ENCODE measurements at places on chromosomes 5 and 9.
A peak's percentile ranks its signal among the peaks of the same experiment; 100 is the strongest.

- DNase-seq, result peak; percentile 90
Observed at GRCh38 chr9:4235871-4236804, 63.7 kb downstream of the GLIS3 start.

DNA sequence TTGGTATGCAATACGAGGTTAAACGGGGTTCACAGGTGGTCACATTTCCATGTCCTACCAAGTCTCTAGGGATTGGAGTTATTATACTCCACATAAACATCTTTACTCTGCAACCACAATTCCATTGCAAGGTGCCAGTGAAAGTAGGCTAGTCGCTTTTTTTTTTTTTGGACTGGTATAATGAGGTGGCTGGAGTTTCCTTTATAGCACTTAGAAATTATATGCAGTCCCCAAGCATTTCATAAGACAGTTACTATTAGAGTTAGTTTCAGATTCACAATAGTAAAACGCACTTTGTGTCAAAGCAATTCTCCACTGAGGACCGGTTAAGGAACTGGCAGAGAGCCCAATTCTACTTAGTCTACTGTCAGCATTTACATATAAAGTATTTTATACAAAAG lies 1.4 kb downstream of the MEF2C start:
- DNase-seq, result peak; percentile 41

GRCh38 chr5:81417052-81417451 lies 23.1 kb upstream of the ACOT12 start:
- DNase-seq, result peak; percentile 41

- no peak for DNase-seq
Observed at GRCh38 chr9:137439158-137439714, 1.9 kb downstream of the ENTPD8 start.

DNA sequence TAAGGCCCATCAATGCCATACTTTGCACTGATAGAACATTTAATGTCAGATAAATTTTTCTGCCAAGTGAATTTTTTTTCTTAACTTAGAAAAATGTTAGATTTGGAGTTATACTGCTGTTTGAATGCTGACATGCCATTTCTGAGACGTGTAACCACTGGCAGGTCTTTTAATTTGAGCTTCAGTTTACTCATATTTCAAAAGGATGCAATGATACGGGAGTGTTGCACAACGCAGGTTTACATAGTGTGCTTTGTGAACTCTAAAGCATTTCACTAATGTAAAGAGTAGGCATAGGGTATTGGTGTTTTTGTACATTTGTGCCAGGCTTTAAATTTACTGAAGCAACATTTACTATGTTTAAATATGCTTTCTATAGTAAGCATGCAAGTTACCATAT lies 4.2 kb downstream of the ZBTB43 start:
- DNase-seq, result no peak

GRCh38 chr9:94870793-94871558 lies 144.5 kb downstream of the AOPEP start:
- peak; percentile 37 for DNase-seq

GRCh38 chr5:143312822-143313221 lies 90.7 kb downstream of the NR3C1 start:
- no peak for DNase-seq

DNA sequence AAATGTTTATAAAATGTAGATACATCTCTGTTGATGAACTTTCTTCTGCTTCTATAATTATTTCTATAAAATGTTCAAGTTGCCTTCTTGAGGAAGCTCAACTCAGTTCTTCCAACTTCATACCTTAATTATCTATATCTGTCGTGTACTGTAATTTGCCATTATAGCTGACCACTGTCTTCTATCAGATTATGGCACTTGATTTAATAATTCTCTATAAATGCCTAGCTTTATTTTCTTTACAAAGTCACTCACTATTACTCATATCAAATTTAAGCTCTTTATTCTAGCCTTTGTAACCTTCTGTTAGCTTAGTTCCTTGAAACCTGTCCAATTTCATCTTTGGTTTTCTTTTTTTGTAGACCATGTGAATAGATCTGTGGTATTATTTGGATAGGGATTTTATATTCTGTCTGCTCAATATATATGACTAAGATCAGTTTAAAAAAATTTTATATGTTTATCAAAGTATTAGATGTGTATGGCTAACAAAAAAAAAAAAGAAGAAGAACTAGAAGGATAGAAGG lies 39.5 kb downstream of the SMC5 start:
- DNase-seq, result no peak

GRCh38 chr9:16619914-16620520 lies 250.5 kb downstream of the BNC2 start:
- DNase-seq, result no peak

DNA sequence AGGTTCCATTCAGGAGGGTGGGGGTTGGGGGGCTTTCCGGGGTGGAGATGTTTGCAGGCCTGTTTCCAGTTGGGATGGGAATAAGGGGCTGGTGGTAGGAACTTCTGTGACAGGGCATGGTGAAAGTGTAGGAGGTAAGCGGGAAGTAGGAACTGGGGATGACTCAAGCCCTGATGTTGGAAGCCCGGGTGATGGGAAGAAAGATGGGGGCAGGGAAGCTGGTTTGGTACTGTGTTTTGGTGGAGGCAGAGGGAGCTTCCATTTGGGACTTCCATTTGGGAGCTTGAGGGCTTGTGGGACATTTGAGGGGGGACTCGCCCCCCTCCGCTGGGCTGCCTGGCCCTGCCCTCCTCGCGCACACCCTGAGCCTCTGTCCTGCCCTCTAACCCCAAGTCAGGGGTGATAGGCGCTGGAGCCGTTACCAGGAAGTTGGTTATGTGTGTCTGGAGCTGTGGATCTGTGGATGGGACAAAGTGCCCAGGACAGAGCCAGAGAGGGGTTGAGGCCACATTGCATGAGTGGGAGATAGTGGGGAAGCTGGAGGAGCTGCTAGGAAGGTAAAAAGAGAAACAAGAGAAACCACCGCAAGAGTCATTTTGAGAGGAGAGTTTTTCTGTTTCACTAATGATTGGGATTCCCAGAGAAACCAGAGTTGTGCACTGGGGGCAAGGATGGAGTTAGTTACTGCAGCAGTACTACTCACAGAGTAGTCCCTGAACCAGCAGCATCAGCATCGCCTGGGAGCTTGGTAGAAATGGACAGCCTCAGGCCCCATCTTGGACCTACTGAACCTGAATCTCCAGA lies 6.6 kb downstream of the RGS14 start:
- no peak for DNase-seq

DNA sequence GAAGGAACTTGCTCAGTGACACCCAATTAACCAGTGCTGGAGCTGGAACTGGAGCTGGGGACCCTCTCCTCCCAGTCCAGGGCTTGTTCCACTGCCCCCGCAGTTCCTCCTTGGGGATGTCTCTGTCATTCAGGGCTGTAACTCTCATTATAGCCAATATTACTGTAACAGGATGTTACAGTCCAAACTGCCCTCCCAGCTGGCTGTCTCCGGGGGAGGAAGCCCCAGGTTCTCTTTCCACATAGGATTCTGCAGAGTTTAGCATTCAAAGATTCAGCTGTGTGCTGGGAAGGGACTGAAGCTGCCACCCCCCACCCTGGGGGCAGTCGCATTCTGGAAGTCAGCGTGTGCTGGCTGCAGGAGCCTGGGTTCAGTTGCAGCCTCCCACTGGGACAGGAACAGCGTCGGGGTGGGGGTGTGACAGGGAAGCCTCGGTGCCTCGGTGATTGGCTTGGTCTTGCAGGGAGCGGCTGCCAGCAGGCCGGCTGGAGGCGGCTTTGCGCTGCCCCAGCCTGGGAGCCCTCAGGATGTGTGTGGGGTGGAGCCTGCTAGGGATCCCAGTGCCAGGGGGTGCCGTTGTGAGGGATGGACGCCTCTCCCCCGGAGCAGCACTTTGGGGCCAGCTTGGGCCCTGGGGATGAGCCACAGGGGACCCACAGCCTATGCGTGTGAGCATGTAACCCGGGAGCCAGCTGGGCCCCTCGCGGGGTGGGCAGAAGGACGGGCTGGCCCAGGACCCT lies 101.1 kb downstream of the RGS3 start:
- DNase-seq, result peak; percentile 86

GRCh38 chr5:73957397-73958001 lies 331.5 kb downstream of the ARHGEF28 start:
- DNase-seq, result no peak

- DNase-seq, result peak; percentile 40
Observed at GRCh38 chr5:132753135-132753987, 6.1 kb downstream of the CCNI2 start.

DNA sequence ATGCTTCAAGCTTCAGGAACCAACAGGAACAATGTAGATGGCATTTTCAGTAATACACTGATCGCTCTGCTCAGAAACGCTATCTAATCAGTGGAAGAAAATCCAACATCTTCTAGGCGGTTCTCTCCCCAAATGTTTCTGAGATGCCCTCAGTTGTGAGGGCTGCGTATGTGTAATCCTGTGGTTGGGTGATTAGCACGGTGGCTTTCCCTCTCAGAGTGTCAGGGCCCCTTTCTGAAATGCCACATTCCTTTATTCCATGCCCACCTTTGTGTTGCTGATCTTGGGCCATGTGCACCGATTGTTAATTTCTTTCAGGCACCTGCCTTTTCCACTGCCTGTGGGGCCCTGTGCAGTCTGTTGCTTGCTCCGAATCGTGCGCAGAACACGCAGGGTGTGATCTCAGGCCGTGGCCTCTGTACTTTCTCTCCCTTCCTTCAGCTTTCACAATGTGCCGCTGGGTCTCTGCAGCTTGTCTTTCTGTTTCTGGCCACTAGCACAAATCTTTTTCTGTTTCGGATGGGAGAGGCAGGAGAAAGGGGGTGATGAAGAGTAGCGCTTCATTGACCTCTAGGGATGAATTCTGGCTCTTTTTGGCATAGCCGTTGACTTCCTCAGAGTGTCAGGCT lies 324.0 kb downstream of the PARP8 start:
- DNase-seq, result no peak

DNA sequence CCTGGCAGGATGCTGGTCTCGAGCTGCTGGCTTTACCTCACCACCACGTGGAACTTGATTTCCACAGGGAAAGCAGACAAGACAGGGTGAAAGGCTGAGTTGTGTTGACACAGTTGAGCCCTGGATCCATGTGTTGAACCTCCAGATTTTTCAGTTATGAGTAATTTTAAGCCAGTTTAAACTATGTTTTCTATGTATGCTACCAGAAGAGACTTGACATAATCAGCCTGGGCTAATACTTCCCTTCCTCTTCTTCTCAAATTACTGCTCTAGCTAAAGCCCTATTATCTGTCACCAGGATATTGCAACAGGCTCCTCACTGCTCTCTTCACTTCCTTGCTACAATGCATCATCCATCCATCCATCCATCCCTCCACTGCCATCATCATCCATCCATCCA lies 12.0 kb upstream of the PHYKPL start:
- no peak for DNase-seq

DNA sequence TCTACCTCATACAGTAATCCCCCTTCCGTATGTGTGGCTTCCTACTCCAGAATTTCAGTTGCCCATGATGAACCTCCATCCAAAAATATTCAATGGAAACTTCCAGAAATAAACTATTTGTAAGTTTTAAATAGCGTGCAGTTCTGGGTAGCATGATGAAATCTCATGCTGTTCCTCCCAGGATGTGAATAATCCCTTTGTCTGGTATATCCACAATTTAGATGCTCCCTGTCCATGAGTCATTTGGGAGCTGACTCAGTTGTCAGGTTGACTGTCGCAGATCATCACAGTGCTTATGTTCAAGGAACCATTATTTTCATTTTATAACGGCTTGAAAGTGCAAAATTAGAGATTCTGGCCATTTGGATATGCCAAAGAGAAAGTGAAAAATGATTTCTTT lies 290.1 kb upstream of the CDH9 start:
- peak; percentile 12 for DNase-seq

DNA sequence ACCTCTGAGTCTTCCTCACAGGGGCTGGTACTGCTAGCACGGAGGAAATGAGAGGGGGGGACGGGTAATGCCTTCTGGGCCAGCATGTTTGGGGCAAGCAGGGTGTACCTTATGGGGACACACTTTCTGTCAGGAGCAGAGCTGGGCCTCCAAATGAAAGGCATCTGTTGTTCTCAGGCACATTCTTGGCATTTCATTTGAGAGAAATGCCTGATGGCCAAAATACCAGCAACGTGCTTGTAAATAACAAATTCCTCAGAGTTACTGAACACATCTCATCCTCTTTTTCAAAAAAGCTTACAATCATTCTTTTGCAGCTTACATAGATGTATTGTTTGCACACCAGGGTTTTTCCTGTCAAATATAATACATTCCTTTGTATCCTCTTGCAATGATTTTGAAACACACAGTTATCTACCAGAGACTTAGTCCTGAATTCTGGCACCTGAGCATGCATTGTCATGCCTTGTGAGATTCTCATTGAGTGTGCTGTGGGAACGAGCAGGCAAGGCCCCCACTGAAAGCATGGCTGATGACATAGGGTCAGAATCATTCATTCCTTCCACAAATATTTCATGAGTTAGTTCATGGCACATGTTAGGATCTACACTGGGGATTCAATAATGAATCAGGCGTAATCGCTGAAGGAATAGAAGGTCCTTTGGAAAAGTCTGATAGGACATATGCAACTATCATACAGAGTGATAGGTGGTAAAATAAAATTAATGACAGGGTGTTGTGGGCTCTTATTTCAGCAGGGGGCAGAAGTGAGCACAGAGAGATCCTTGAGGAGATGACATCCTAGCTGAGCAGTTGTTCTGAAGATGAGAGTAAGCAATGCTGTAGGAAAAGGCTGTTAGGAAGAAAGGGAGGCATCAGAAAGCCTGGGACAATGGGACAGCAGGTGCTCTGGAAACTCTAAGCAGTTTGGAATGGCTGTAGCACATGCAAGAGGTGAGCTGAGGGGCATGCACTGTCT lies 260.9 kb upstream of the TUT7 start:
- DNase-seq, result peak; percentile 69

GRCh38 chr9:2722715-2723114 lies 5.4 kb downstream of the KCNV2 start:
- DNase-seq, result peak; percentile 87

DNA sequence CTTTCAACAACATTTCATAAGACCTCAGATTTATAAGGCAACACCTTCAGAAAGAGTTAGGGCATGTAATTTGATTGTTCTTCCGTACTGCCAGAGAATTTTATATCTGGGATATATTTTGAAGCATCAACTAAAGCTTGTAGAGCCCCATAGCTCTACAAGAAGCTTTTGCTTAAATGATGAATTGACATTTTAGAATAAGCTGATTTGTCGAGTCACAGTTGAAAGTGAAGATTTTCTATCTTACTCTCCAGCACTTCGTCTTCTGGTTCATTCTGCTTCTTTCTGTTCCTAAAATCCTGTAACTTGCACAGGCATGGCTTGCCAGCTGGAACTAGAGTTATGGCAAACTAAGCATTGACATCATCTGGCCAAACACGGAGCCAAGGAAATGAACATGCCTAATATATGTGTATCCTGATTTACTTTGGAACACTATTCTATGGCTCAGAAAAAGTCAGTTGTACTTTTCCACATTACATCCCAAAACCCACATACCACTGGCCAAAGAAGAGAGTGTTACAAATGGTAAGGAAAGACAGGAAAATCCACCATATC lies 68.6 kb upstream of the MAST4 start:
- DNase-seq, result no peak

- peak; percentile 39 for DNase-seq
Observed at GRCh38 chr5:141192110-141192725, at the start of gene PCDHB10. Gene PCDHB10 (plus strand): TSS chr5:141192353. CDS start chr5:141192553, 200 bp downstream.

GRCh38 chr5:34040472-34040871 lies 2.5 kb downstream of the C1QTNF3 start:
- no peak for DNase-seq
